ENCODE measurements at places on chromosomes 3 and 15. TPM values are rescaled to one million over a fixed set of nuclear protein-coding genes. Genes with fewer than 3 reads are reported as not detected.

Gene CCDC54
- total RNA-seq, result not detected

Gene CCDC9B
- 19.3 TPM for total RNA-seq

Gene DCBLD2
- 37.8 TPM for total RNA-seq

Gene CBLB
- total RNA-seq, result 177 TPM

Gene PP2D1
- not detected for total RNA-seq

Gene EXD1
- total RNA-seq, result not detected

Gene CCR3
- total RNA-seq, result not detected

Gene MAN2A2
- 152 TPM for total RNA-seq

Gene SECISBP2L
- 178 TPM for total RNA-seq
